ENCODE measurements at places on chromosomes 7 and 10.

DNA sequence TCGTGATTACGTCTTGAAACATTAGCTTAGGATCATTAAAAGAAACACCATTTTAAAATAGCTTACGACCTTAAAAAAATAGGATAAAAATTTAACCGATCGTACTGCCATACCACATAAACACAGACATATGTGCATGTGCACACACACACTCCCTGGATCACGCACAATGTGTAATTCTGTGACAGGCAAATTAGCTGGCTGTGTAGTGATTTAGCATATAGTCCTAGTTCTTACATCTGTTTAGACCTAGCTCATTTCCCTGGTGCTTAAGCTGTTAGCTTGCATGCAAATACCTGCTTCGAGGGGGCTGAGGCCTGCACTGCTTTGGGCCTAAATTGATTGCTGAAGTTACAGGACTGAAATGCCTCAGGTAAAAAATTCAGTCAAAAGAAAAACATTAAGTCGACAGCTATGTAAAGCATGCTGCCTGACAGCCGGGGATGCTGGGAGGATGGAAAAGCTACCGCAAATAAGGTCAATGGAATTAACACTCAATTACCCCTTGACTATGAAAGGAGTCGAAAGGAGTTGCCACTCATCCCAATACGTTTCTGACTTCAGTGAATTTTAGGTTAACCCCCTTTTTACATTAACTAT, 267.1 kb upstream of the FZD8 start:
- DNase-seq: no peak

GRCh38 chr10:58104351-58104751, 163.3 kb downstream of the IPMK start:
- no peak for DNase-seq

- DNase-seq: no peak
These were observed 67.8 kb upstream of the DNAJC1 start for GRCh38 chr10:22071332-22071731.

- DNase-seq: no peak
These were observed 63.4 kb downstream of the CSGALNACT2 start for GRCh38 chr10:43201545-43202131.

GRCh38 chr7:159125955-159126270, 18.8 kb downstream of the VIPR2 start:
- no peak for DNase-seq

All from stimulated activated CD4-positive, alpha-beta T cell treated with anti-CD3 and anti-CD28 coated beads, Interleukin-15, amount 100 ng/mL, for 1 hour (primary cell).